Activated CD8-positive, alpha-beta T cell treated with anti-CD3 and anti-CD28 coated beads for 36 hours (primary cell): ENCODE measurements at places on chromosomes 5 and 9. TPM values are rescaled to one million over a fixed set of nuclear protein-coding genes. Genes with fewer than 3 reads are reported as not detected.

DNA sequence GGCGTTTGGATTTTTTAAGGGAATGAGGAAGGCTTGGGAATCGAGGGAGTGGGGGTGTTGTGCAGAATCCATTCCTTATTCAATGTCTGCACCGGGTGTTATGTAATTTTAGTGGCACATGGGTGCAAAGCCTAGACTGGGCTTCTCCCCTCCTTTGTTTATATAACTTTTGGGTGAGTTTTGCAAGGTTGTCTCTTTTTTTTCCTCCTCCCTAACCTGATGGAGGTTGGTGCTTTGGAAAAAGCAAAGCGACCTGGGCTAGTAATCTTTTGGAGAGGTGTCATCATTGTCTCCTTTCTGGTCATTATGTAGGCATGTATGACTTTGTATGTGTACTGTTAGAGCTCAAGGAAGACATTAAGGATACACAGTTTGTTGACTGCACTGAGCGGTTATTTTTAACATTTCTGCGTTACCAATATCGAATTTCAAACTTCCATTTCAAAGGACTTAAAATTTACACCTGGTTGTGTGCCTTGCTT is 3.1 kb downstream of the SMARCA2 start:
- H3K27me3 ChIP-seq = no peaks in the 10 kb centered on the region
- H3K4me1 ChIP-seq = peaks cover 54% of the 10 kb centered on the region
- peaks cover 8% of the 10 kb centered on the region for H3K36me3 ChIP-seq

- H3K36me3 ChIP-seq = no peaks in the 10 kb centered on the region
- no peak overlapping the region for H3K27ac ChIP-seq
- no peaks in the 10 kb centered on the region for H3K27me3 ChIP-seq
- H3K4me3 ChIP-seq = no peak overlapping the region
- H3K4me1 ChIP-seq = no peaks in the 10 kb centered on the region
- DNase-seq = no peak
These were observed 433.9 kb downstream of the DNAH5 start for GRCh38 chr5:13510616-13511015.

SLC6A3 gene
- total RNA-seq = not detected

GRM6 gene
- total RNA-seq = not detected
